T-helper 2 cell treated with Interferon-gamma antibody and Interleukin-4, amounts not matched to agents 100 ng/mL and 5 ng/mL, for 36 hours (primary cell): ENCODE measurements at places on chromosomes 2 and 18. TPM values are rescaled to one million over a fixed set of nuclear protein-coding genes. Genes with fewer than 3 reads are reported as not detected.

Gene TUBB6
- 13.0 and 14.4 TPM in 2 replicates for total RNA-seq

Gene FMNL2
- total RNA-seq: 1.2 and 1.5 TPM in 2 replicates

Gene SLC9A4
- total RNA-seq: 0.11 and 0.18 TPM in 2 replicates

Gene NT5C1B
- total RNA-seq: not detected in 2 replicates

Gene CPO
- total RNA-seq: not detected in 2 replicates

Gene FOXD4L1
- 0.34 and 0.50 TPM in 2 replicates for total RNA-seq

Gene KLHL41
- total RNA-seq: not detected in 2 replicates

Gene VWA3B
- not detected in 2 replicates for total RNA-seq

Gene TFCP2L1
- 0.02 TPM in 2 replicates for total RNA-seq

Gene IL1RN
- 0.70 TPM in 2 replicates for total RNA-seq
